Hematopoietic multipotent progenitor cell treated with erythropoietin and hydrocortisone succinate and interleukin-3 and kit ligand, for 4 days (in vitro differentiated cells): ENCODE measurements at places on chromosomes 2 and 18.
A peak's percentile ranks its signal among the peaks of the same experiment; 100 is the strongest.

DNA sequence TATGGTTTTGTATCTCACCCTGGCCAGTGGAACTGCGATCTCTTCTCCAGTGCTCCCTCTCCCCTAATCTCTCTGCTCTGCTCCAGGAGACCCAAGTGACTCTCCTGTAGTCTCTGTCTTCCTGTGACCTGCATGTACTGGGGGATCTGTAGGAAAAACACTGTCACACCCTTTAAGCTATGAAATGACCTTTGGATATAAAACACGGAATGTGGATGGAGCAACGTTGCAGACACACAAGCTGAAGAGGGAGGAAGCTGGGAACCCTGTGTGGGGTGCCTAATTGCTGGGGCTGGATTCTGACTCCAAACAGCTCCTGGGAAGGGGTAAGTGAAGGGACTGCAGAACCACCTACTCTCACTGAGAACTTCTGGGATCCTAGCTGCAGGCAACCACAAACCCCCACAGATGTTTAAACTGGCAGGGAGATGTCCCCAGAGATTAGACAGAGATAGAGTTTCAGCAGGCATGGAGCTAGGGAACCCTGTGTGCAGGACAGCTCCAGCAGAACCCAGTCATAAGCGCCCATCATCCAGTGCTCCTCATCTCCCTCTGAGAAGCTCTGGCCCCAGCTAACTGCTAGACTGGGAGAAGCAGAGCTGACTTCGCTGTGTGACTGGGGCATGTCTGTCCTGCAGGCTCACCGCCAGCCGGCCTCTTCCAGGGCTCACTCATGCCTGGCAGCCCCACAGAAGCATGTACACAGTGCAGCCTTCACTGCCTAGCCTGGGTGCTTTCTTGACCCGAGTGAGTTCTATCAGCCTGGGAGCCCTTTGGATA is 482.7 kb upstream of the SETBP1 start:
- no peak for DNase-seq

GRCh38 chr18:3985020-3985419 is 470.1 kb downstream of the DLGAP1 start:
- DNase-seq = peak; percentile 30

DNA sequence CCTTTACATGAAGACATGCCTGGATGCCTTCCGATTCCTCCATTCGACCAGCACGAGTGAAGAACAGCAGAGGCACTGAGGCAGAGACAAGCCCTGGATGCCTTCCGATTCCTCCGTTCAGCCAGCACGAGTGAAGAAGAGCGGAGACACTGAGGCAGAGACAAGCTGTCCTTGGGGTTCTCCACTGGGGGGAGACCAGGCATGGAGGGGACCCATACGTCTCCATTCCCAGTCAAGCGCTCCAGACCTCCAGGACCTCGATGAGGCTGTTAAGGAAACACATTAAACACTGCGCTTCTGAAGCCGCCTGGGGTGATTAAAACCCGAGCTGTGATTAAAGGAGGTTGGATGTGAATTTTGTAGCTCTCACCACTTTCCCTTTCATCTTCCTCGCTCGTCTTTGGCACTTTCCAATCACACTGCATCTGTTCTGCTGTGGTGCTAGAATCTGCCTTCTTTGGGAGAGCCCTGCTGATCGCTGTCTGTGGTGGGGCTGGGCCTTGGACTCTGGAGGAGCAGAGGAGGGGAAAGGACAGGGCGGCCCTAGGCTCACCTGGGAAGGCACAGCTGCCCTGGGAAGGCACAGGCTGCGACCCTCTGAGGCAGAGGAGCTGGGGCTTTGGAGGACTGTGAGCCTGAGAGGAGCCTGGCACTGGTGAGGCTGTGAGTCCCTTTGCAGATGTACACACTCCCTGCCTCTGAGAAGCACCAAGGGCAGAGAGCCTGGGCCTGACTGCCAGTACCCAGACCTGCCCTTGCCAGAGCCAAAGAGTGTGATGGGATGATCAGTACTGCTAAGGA is 463.1 kb upstream of the HS6ST1 start:
- no peak for DNase-seq

GRCh38 chr18:58785171-58785805 is 79.4 kb upstream of the ZNF532 start:
- no peak for DNase-seq

- DNase-seq = peak; percentile 92
These were observed 5.2 kb downstream of the ZFP36L2 start for GRCh38 chr2:43221124-43221762.

DNA sequence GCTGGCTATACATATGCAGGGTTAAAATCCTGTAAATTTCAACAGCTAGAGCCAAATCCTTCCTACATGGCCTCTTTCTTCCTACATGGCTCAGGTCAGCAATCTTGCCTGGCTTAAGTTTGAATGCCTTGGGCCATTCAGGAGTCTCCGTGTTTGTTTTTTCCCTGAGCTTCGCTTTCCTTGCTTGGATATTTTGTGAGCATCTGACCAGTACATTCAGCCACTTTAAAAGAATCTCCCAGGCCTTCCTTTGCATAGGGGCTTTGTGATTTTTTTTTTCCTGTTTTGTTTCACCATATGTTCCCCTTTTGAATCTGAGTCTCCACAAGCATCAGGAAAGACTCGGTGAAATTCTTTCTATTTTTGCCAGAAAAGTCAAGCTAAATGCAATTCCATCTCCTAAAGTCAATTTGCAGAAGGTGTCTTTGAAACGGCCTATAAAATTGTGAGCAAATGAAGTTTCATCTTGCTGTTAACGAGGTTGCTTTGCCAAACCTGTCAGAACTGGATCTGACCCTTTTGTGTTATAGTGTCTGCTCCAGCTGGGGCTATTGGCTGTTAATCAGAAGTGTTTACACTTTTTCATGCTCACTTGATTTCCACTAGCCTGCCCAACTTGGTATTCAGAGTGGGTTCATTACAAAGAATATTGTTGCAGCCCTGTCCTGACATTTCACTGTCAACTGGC is 256.9 kb downstream of the DCC start:
- DNase-seq = no peak

GRCh38 chr2:138818556-138818955 is 38.4 kb upstream of the NXPH2 start:
- no peak for DNase-seq

DNA sequence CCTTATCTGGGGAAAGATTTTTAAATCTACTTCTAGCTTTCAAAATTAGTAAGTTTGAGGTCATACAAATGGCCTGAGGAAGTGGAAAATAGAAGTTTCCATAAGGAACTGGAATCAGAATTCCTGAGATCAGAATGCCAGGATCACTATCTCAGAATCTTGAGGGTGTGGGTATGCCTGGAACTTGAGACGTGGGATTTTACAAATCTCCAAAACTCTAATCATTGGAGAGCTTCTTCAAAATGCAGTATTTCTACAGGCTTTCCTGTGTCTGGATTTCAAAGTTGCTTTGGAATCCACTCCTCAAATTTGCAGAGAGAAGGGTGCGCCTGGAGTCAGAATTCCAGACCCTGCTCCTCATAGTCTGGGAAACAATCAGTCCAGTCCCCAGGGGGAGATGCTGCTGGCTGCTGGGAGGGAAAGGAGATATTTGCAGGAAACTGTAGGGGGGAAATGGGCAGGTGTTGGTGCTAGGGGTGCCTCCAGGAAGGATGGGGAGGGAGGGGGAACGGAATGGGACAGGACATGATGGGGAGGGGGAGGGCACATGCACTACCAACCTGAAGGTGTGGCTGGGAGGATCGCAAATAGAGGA is 31.0 kb upstream of the CATIP start:
- no peak for DNase-seq

DNA sequence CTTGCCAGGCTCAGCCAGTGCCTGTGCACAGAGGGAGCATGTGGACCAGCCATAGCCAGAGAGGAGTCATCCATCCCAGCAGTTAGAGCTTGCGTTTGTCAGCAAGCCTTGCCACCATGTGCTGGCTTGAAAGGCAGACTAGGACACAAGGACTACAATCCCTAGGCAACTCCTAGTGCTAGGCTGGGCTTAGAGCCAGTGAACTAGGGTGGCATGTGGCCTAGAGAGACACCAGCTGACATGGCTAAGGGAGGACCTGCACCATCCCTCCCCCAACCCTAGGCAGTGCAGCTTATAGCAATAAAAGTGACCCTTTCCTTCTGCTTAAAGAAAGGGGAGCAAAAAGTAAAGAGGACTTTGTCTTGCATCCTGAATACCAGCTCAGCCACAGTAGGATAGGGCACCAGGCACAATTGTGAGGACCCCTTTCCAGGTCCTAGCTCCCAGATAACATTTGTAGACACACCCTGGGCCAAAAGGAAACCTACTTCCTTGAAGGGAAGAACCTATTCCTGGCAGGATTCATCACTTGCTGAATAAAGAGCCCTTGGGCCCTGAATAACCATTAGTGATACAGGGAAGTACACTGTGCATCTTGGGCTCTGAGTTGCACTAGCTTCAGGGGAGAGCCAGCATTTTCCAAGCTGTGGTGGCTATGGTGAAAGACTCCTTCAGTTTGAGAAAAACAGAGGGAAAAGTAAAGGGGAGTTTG is 38.7 kb upstream of the UXS1 start:
- DNase-seq = no peak

DNA sequence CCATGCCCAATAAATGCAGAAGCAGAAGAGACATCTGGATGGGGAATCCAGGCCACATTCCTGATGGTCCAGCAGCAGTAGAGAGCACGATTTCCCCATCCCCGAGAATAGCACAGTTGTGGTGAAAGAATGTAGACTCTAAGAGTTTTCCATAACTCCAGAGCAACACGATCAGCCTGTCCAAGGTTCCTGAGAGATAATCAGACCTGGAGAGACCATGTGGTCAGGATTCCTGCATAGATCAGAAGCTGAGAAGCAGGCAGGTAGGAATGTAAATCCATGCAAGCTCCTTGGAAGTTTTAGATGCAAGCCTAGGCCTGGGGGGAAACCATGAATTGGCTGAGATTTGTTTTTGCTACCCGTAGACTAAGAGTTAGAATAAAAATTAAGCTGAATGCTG is 34.2 kb upstream of the PTPRM start:
- DNase-seq = no peak

DNA sequence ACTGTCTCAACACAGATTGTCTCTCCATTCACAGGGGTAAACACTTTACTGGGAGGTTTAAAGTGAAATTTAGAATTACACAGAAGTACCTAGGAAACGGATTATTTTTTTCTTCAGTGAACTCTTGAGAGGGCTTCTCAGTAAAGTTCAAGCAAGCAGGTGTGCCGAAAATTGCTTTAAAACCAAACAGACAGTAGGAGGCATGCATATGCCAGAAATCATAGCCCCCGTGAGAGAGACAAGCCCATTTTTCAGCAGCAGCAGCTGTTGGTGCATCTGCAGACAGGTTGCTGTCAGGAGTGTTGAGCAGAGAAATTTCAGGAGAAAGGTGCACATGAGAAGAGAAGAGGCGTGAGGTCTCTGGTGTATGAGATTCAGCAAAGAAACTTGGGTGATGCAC is 2115.5 kb upstream of the CELF4 start:
- DNase-seq = no peak

DNA sequence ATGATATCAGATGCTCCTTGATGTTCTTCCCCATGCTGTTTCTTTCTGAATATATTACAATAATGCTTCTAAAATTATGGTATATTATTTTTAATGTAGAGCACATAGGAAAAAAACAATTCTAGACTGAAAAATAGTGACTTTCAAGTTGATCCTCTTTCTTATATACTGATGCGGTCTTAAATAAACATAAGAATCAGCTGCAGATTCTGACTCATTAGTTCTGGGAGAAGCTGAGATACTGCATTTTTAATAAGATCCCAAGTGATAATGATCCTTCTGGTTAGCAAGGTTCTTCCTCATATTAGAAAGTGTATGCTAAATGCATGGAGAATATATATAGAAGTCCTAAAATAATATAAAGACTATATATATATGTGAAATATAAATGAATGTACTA is 124.9 kb downstream of the XIRP2 start:
- DNase-seq = no peak

- DNase-seq = no peak
These were observed 170.4 kb downstream of the NCK2 start for GRCh38 chr2:105915005-105915558.

DNA sequence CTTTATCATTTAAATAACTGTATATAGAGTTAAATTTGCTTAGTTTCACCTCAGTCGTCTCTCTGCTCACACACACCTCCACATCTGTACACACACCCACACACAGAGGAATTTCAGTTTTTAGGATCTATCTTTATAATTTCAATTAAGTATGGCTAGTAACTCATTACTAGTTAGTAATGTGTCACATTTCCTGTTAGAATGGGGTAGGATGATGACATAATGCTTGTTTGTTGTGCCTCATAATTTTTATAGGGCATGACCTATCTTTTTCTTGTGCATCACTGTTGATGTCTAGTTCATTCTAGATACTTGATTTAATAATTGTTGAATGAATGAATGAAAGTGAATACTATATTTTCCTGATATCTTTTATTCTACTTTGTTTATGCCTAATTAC is 108.6 kb downstream of the AGPS start:
- DNase-seq = no peak

- no peak for DNase-seq
These were observed 6.5 kb downstream of the CHRND start for GRCh38 chr2:232532419-232532818.

DNA sequence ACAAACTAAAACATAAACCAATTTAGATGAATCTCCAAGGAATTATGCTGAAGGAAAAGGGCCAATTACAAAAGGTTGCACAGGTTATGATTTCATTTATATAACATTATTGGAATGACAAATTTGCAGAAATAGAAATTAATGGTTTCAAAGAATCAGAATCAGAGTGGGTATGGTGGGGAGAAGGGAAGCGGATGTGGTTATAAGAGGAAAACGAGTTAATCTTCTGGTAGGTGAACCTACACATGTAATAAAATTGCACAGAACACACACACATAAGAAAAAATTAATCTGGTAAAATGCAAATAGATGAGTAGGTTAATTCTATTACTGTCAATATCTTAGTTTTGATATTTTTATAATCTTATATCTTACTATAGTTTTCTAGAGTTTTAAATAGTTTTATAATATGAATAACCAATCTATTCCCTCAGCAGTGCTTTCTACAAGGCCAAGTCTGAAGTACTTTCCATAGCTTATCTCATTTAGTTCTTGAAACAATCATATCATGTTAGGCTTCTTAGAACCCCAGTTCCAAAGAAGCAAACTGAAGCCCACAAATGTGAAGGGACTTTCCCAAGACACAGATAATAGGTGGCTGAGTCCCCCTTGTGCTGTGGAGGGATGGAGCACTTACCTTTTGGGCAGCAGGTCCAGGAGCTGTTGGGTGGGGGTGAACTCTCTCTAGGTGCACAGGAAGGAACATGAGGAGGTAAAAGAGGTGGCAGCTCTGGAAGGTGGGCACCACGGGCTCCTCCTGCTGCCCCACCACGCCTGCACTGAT is 31.5 kb downstream of the ZNF519 start:
- DNase-seq = no peak
